NCI-H460 (cell line): ENCODE measurements at places on chromosomes 7 and 10.

DNA sequence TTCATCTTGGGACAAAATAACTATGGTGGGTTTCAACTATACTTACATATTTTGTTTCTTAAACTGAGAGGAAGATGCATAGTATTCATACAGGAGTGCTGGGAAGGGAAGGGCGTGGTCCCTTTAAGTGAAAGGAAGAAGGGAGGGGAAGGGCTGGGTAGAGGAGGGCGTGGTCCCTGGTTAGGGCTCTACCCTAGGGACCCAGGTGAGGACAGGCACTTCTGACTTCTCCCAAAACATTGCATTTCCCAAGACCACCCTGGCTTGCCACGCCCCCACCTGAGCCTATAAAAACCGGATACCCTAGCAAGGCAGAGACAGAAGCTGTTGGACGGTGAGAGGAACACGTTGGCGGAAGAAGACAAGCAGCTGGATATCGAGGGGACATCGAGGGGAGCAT lies 157.6 kb upstream of the PLXNA4 start:
- no peak for DNase-seq

GRCh38 chr10:95815701-95816240 lies 59.8 kb downstream of the ENTPD1 start:
- DNase-seq, result no peak

GRCh38 chr10:72173619-72174296 lies 42.1 kb upstream of the ANAPC16 start:
- peak; percentile 60 for DNase-seq

- no peak for DNase-seq
Measured at GRCh38 chr10:62788861-62789467, 15.6 kb upstream of the ADO start.

- DNase-seq, result no peak
Measured at GRCh38 chr10:64682043-64682442, 1160.8 kb downstream of the REEP3 start.

DNA sequence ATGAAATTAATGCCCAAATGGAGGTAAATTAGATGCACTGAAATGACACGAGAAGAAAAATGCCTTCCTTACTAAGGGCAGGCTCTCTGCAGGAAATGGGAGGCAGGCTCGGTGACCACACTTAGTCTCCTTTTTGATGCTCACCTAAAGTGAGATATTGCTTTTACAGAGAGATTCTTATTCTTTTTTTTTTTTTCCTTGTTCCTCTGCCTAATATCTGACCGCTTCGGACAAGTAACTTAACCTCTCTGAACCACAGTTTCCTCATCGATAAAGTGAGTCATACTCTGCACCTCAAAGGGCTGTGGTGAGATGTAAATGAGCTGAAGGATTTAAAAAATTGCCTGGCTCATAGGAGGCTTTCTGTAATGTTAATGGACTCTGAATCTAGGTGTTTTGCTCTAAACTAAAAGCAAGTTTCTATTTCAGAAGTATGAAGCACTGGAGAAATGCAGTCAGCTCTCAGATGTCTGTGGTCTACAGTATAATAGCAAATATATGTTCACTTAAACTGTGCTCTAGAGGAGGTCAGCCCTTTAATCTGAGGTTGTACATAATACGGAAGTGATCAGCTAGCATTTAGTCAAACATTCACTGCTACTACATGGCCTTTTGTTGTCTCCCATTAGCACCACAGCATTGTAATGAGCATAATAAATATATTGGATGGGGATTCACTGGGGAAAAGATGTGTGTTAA lies 23.2 kb downstream of the NKX2-3 start:
- no peak for DNase-seq

DNA sequence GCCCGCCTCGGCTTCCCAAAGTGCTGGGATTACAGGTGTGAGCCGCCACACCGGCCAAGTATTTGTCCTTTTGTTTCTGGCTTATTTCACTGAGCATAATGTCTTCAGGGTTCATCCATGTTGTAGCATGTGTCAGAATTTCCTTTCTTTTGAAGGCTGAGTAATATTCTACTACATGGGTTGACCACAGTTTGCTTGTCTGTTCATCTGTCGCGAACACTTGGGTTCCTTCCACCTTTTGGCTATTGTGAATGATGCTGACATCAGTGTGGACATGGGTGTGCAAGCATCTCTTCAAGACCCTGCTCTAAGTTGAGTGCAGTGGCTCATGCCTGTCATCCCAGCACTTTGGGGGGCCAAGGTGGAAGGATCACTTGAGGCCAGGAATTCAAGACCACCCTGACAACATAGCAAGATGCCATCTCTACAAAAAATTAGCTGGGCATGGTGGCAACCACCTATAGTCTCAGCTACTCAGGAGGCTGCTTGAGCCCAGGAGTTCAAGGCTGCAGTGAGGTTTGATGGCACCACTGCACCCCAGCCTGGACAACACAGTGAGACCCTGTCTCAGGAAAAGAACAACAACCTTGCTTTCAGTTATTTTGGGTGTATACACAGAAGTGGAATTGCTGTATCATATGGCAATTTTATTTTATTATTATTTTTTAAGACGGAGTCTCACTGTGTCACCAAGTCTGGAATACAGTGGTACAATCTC lies 17.0 kb downstream of the CHST12 start:
- no peak for DNase-seq

- no peak for DNase-seq
Measured at GRCh38 chr10:11387551-11388222, 223.8 kb downstream of the USP6NL start.

DNA sequence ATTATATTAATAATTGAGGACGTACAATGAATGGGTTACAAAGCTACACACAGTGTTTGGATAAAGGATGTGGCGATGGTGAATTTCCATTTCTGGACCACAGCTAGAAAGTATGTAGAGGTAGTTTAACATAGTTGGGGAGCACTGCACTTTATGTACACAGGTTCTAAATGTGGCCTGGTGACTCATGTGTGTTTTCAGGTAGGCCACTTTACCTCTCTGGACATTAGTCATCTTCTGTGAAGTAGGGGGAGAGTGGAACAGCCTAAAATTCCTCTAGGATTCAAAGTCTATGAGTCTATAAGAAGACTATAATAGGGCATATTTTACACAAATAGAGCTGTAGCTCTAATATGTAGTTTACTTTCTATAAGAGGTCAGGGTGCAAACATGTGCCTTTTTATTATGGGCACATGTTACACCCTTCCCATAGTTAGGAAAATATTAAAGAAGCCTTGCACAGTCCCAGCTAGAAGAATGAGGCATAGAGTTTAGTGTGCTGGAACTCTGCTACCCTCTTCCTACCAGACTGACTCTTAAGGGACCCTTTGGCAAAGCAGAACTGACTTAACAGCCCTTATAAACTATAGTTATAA lies 594.9 kb downstream of the LRMDA start:
- DNase-seq, result no peak

DNA sequence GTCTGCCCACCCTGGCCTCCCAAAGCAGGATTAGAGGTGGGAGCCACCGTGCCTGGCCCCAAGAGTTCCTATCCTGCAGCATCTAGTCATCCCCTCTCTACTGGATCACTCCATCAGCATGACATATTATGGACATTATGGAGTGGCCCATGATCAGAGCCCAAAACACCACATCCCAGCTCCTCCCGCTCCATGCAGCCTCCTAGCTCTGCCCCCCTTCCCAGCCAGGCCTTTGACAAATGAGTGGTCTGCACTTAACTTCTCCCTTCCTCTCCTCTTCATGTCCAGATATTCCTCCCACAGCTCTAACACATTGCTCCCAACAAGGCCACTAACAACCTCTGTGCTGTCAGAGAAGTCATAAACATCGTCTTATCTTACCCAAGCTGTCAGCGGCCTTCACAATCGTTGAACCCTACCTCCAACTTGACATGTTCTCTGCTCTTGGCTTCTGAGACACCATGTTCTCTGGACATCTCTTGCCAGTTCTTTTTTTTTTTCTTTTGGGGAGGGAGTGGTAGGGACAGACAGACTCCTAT lies 187.6 kb downstream of the NSUN6 start:
- DNase-seq, result no peak

- no peak for DNase-seq
Measured at GRCh38 chr10:125262920-125263319, 102.6 kb upstream of the CTBP2 start.

DNA sequence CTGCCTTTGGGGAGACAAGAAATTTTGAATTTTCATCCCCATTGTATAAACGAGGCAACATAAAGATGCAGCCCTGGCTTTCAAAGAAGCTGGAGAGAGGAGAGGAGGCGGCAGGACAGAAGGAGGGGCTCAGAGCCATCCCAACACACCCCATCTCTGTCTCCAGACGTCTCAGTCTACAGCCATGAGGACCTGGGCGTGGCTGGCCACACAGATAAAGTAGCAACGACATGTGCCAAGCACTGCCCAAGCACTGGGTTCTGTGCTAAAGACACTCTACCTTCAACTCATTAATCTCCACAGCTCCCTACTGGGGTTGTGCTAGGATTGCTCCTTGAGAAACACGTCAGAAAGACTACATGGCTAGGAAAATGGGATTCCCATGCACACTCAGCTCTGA lies 65.2 kb downstream of the DLG5 start:
- DNase-seq, result no peak

- no peak for DNase-seq
Measured at GRCh38 chr7:120691915-120692314, 166.0 kb downstream of the TSPAN12 start.

GRCh38 chr10:46096446-46096845 lies 50.4 kb upstream of the MSMB start:
- no peak for DNase-seq

- DNase-seq, result no peak
Measured at GRCh38 chr7:129169686-129170440, 18.6 kb upstream of the SMO start.

GRCh38 chr7:36904101-36904500 lies 179.8 kb upstream of the AOAH start:
- no peak for DNase-seq

DNA sequence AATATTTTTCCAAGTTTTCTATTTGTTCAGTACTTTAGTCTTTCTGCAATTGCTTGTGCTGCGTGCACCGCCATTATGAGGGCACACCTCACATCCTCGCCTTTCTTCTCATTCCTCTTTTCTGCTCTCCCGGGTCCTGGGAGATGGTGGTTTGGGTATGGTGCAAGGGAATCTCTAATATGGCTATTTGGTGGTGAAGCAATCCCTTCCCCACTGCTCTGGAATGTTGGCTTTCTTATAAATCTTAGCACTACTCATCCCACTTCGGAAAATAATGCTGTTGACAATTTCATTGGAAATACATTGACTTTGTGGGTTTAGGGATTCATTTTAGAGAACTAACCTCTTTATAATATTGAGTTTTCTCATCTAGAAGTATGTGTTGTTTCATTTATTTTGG lies 1.9 kb upstream of the GCK start:
- no peak for DNase-seq
